ENCODE measurements at places on chromosomes 6 and 20.

- DNase-seq = no peak
Observed at GRCh38 chr6:101195588-101195987, 197.9 kb upstream of the GRIK2 start.

- DNase-seq = no peak
Observed at GRCh38 chr20:9218531-9218961, 149.7 kb downstream of the PLCB4 start.

DNA sequence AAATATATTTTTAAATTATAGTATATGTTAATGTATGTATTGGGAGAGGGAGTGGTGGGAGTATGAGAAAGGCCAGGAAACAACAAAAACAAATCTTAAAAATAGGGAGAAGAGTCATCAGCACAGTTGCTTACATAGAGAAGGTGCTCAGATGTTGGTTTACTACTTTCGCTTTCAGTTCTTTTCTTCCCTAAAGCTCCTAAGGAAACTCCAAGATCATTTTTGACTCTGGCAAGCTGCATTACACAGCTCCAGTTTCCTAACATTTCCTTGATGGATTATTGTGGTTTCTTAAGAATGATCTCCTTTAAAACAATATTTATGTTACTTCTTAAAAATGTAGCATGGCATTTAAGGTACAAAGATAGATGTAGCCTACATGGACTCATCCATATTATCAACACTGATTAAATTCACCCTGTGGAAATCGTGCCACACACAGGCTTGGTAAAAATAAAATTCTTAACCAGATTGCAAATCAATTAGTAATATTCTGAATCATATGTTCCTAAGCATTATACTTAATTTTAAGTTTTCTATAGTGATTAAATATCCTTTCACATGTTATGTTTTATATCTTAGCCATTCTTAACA lies 118.0 kb upstream of the MAN1A1 start:
- peak; percentile 68 for DNase-seq

GRCh38 chr6:142304241-142304640 lies 2.4 kb downstream of the ADGRG6 start:
- no peak for DNase-seq

DNA sequence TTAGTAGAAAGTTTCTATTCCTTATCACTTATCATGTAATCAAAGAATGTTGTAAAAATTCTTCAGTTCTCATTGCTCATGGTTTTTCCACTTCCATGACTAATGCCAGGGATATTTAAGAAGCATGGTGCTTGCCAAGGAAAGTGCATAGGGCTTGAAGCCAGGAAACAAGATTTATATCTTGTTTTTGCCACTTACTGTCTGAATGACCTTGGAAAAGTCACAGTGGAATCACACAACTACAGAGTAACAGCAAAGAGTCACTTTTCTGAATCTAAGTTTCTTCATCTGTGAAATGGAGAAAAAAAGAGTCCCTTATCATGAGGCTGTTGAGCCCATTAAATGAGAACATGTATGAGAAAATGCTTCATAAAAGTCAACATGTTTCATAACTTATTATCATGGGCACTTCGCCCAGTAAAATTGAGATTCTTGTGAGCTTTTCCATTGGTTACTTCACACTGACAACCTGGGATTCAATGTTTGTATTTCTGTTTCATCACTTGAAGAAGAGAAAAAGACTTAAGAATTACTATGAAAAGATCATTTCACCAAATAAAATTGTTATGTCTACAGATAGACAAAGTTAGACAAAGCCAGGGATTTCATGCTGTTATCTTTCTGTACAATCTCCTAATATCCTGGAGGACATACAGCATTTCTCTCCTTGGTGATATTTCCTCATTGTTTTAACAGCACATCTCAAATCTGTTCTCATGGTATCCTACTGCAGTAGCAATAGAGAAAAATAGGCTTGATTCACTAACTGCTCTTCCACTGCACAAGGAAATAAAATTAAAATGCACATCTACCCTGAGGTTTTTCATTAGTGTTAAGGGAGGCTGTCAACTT lies 7.6 kb upstream of the BMP5 start:
- DNase-seq = no peak

DNA sequence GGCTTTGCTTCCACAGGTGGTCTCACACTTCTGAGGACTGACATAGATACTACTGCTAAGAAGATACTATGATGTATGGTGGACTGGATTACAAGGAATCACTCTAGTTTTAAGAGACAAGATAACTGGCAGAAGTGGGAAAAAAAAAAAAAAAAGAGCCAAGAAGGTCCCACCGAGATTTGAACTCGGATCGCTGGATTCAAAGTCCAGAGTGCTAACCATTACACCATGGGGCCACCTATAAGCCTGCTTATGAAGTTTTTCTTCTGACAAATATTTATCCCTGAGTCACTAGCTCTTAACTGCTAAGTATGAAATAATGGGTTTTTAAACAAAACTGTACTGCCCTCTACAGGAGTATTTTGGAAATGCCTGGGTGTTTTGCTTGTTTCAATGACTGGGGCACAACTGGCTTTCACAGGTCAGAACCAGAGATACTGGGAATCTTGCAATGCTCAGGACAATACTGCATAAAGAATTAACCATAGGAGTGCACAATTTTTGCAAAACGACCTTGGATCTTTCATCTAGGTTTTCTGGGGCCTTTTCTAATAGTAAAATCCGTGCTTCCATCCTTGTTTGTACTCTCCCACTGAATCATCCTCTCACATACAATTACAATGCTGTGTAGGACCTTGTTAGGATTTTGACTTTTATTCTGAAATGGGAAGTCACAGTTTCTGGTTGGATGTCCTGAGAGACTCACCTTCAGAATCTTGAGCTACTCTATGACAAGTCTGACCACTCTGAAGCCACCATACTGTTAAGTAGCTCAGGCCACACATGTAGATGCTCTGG lies 116.3 kb downstream of the OR2B2 start:
- DNase-seq = peak; percentile 89

- DNase-seq = no peak
Observed at GRCh38 chr6:115004204-115004603, 661.4 kb upstream of the HS3ST5 start.

DNA sequence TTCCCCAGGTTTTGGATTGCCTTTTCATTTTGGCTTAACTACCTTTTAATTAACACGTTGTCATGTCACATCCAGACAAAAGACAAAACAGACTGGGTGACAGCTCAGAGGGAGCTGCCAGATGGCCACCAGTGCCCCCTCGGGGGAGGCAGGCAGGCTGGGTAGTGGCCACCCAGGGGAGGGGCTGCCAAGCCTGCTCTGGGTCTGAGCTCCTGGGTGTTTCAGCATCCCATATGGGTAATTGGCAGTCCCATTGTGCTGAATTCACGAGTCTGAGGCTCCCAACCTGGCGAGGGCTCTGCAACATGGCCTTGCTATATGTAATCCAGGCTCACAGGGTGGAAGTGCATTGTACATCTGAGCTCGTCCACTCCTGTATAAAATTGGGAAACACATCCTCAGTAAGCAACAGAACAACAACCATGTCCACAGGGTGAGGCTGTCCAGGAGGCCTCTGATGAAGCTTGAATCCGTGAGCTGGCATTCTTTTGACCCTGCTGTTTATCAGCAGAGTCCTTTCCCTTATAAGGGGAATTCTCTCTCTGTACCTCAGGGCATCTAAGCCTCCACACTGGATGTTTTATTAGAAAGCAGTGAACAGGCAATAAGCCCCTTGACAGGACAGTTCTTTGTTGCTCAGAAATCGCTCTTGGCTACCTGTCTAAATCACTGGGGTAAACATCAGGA lies 111.7 kb upstream of the SLC22A23 start:
- DNase-seq = no peak

DNA sequence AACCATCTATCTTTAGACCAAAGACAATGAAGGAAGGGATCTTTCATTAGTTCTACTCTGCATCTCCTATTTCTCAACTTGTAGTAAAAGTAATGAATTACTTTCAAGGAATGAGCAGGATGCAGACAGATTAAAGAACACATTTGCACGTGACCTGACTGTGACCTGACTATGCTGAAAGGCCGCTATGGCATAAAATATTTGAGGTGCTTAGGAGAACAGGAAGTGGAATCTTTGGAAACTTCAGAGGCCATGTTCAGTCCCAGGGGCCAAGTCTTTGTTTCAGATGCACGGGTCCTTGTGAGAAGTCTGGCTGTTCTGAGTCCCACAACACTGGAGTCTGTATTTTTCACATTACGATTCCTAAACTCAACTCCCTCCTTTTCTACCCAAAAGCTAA lies 41.0 kb downstream of the NINL start:
- no peak for DNase-seq

DNA sequence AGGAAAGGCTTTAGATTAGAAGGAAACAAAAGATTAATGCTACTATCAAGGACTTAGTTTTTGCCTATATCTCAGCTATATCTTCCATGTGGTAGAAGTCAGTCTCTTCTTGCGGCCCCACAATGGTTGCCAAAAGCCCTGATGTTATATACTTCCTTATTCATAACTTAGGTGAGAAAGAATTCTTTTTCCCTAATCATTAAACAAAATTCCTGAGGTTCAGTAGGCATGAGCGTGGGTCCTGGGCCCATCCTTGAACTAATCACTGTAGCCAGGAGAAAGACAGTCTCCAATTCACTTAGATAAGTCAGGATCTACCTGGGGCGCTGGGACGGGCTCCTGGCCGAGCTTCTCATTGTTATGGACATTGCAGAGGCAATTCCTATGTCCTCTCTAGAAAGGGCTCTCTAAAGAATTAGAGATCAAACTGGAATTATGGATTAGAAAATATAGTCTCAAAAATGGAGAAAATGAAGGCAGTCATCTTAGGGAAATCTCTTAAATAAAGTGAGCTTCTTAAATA lies 134.3 kb downstream of the KIF6 start:
- no peak for DNase-seq

GRCh38 chr6:2979819-2980464 lies 8.6 kb upstream of the SERPINB6 start:
- DNase-seq = no peak

DNA sequence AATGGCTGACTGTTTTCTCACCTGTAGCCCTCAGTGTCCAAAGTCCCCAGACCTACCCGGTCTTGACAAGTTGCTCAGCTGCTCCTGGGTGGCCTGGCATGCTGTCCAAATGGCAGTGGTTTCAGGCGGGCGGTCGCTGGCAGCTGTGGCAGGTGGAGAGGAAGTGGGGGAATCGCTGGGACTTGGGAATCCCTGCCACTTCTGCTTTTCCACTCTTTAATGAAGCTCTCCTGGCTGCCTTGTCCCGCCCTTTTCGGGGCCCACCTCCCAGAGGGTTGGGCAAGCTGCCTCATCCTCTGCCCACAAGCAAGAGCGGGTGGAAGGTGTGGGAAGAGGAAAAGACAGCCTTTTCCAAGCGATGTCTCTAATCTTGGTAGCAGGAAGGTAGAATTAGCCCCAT lies at the start of gene OCSTAMP:
Gene OCSTAMP (minus strand): TSS at position 194 of the 400 bp plus-strand sequence. CDS start 94 bp downstream, at position 100.
- peak; percentile 74 for DNase-seq

DNA sequence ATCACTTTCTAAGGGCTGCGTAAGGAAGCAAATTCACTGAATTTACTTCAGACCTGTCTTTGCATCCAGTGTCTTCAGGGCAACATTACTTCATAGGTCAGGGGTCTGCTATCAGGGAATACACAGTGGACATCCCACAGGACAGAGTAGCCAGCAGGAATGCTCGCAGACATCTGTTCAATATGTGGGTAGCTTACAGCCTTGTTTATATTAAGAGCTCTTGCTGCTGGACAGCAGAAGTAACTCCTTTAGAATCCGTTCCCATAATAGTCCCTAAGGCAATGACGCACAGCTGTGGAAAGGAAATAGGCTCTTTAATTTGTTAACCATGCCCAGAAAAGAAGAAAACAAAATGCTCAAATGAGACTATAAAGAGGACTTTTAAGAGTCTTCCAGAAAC lies 198.7 kb downstream of the MOXD1 start:
- no peak for DNase-seq

- no peak for DNase-seq
Observed at GRCh38 chr6:62328607-62329006, 42.6 kb upstream of the KHDRBS2 start.

- DNase-seq = peak; percentile 80
Observed at GRCh38 chr6:170516783-170517616, 36.1 kb downstream of the PSMB1 start.

DNA sequence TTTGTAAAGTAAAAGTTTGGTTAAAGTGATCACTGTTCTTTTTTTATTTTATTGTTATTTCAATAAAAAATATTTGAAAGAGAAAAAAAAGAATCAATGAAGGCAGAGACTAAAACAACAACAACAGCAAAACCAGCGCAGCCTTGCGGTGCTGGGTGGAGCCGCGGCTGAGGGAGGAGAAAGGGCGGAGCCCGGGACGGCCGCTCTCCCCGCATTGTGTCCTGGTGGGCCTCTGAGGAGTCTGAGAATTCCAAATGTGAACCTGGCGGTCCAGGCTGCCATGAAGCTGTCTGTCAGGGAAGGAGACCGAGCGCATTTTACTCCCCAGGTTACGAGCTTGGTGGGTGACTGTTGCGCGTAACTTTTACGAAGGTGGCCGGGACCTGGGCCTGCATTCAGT lies 43.2 kb downstream of the TMEM242 start:
- no peak for DNase-seq

DNA sequence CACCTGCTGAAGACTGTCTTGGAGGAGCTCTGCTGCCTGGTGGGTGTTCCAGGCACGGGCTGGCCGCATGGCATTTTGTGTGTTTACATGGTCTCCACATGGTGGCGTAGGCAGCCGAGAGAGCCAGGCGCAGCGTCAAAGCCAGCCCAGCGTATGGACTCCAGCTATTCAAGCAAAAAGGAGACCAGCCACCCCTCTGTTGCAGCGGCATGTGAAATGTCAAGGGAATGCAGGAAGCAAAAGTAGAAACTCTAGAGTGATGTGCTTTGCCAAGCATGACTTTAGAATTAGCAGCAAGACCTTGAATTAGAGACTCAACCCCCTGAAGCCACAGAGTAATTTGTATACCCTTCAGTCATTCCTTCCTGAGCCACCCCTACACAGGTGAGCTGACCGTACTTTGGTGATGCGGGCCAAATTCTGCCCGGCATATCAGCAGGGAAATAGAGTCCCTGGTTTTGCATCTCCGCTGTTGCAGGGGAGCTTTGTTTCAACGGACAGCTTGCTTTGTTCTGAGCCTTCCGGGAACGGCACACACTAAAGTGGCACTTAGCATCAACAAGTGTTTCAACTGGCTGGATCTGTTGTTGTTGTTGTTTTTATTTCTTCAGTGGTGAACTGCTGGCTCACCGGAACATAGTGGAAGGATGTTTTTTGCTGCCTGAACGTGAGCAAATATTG lies 48.5 kb downstream of the FNDC1 start:
- DNase-seq = peak; percentile 35

GRCh38 chr20:1346315-1346969 lies 17.5 kb upstream of the SDCBP2 start:
- DNase-seq = no peak

DNA sequence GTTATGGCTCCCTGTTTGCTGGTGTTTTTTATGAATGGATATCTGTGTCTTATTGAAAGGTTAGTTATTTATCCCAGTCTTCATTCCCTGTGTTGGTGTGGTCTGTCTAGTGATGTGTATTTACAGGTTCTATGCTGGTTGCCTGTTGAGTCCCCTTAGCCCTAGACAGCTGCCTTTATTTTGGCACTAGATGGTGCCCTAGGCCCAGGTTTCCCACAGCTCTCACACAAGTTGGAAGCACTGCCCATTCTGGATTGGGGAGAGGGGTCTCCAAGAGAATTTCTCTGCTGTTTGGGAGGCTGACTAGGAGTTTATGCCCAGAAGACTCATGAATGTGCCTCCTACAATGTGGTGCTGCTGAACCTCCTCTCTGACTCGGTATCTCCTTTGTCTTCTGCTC lies 12.4 kb downstream of the GRM1 start:
- peak; percentile 29 for DNase-seq

GRCh38 chr20:49187330-49187850 lies 744 bp downstream of the STAU1 start:
- peak; percentile 26 for DNase-seq

Measured in suppressor macrophage treated with lipopolysaccharide for 1 hour (primary cell).